Activated naive CD4-positive, alpha-beta T cell treated with Interleukin-2 at 50 U/mL for 16 hours (primary cell): ENCODE measurements at places on chromosomes 1 and 21.

DNA sequence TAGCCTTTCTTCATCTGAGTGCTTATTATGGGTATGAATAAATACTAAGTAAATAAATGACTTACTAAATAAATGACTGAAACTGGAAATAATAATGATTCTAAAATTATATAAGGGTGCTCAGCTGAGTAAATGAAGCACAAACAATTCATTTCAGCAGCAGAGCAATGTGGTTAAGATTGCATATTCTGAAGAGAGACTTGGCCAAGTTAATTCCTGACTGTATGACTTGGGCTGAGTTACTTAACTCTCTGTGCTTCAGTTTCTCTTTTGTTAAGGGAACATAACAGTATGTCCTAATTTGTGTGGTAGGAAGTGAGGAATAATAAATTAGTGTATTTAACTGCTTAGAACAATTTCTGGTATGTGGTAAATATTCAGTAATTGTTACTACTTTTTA lies 19.1 kb downstream of the AGL start:
- no peak for DNase-seq

- no peak for DNase-seq
Observed at GRCh38 chr21:16572032-16572431, 842.2 kb downstream of the USP25 start.

DNA sequence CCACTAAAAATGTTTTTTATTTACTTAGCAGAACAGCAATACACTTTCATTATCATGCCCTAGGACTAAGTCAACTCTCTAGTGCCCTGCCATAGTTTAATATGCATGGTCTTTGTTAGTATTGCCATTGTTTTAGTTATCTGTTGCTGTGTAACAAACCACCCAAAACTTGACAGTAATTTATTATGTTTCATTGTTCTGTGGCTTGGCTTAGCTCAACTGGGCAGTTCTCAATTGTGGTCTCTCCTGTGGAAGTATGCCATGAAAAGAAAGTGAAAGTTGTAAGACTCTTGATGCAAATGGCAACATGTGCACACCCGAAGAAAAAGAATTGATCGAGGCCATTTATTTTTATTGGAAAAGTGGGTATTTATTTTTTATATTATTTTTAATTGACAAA lies 206.3 kb upstream of the KCTD3 start:
- DNase-seq: no peak

GRCh38 chr1:157369808-157370521 lies 182.3 kb downstream of the FCRL5 start:
- DNase-seq: peak; percentile 10

- DNase-seq: no peak
Observed at GRCh38 chr21:41747943-41748738, 18.7 kb downstream of the RIPK4 start.

DNA sequence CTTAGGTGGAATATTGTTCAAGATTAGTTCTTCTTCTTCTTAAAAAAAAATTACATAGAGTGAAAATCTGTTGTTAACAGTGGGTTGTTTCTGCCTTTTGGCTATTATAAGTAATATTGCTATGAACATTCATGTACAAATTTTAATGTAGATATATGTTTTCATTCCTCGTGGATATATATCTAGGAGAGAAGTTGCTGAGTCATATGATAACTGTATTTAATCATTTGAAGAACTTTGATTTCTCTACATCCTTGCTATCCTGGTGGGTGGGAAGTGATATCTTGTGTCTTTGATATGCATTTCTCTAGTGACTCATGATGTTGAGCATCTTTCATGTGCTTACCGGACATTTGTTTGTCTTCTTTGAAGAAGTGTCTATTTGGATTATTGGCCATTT lies 29.9 kb downstream of the MAST2 start:
- DNase-seq: no peak
